ENCODE measurements at places on chromosomes 2 and 18.

DNA sequence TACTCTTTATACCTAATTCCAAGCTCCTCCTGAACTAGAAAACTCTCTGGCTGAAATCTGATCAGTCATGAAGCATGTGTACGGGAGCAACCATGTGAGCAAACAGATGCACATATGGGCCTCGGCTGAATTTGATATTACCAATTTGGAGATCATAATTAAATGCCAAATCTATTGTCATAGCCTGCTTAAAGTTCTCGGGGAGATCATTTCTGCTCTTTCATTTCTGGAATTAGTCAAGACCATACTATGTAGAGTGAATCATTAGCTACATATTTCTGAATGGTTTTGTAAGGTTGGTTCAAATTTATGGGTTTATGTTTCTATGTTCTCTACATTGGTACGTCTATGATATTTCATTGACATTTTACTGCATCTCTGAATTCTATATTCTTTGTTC, 205.5 kb downstream of the UBE2E3 start:
- DNase-seq, result no peak

GRCh38 chr2:181786371-181787228, 104.9 kb upstream of the ITPRID2 start:
- DNase-seq, result no peak

GRCh38 chr18:35484034-35484433, 13.7 kb downstream of the INO80C start:
- DNase-seq, result no peak

DNA sequence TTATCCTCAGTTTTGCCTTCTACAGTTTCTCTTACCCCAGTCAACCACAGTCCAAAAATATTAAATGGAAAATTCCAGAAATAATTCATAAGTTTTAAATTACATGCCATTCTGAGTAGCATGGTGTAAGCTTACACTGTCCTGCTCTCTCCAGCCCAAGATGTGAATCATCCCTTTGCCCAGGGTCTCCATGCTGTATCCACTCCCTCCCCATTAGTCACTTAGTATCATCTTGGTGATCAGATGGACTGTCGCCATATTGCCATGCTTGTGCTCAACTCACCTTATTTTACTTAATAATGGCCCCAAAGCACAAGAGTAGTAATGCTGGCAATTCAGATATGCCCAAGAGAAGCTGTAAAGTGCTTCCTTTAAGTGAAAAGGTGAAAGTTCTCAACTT, 18.5 kb upstream of the CCNT2 start:
- no peak for DNase-seq

- no peak for DNase-seq
These were observed 159.5 kb downstream of the L3MBTL4 start for GRCh38 chr18:6255116-6255705.

GRCh38 chr2:9552219-9553178, 3.1 kb downstream of the ADAM17 start:
- no peak for DNase-seq

GRCh38 chr2:207983641-207984042, 41.7 kb downstream of the PLEKHM3 start:
- DNase-seq, result no peak

GRCh38 chr2:44566059-44566458, 204.3 kb downstream of the CAMKMT start:
- no peak for DNase-seq

DNA sequence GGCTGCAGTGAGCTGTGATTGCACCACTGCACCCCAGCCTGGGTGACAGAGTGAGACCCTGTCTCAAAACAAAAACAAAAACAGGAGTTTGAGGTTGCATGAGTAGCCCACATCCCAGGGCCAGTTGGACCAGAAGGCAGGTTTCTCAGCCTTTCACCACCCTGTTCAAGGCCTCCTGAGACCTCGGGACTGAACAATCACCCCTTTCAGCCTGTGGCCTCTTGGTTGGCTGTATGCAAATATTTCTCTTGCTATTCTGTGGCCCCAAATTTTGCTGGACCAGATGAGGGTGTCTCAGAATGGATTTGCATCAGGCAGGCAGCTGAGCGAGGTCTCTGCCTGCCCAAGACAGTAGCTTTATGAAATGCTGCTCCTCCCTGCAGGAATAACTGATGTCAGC, 56.9 kb downstream of the DPYSL5 start:
- no peak for DNase-seq

DNA sequence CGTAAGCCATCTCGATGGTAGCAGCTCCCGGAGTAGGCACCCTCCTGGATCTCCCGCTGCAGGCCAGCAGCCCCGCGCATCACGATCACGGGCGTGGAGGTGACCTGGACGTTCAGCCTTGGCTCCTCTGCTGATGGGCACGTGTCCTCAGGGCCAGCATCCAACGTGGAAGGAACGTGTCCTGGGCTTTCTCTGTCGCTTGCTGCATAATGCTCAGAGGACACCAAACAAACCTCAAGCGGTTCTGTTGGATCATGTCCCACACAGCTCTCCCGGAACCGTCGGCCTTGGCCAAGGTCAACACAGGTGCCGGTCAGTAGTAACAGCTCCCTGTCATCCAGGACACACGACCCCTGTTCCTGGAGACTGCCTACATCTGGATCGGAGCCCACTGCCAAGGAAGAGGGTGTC, 23.1 kb downstream of the PASK start:
- DNase-seq, result no peak

- peak; percentile 17 for DNase-seq
These were observed 584.3 kb downstream of the FBXO15 start for GRCh38 chr18:73563345-73563744.

GRCh38 chr2:187799601-187800000, 245.4 kb upstream of the TFPI start:
- no peak for DNase-seq

DNA sequence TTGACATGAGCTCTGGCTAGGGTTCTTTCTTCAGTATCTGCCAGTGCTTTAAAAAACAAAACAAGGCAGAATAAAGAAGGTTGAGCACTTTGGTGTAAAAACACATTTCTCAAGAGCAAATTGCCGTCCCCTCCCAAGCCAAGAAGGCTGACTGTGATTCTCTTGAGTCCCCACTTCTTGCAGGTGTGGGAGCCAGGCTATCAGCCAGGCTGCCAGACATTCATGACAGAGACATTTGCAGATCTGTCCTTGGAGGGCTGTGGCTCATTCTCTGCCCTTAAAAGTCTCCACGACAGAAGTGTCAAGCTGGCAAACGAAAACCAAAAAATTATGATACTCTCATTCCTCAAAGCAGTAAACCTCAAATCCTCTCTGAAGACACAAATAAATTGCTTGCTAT, 749.3 kb upstream of the HS6ST1 start:
- DNase-seq, result no peak

DNA sequence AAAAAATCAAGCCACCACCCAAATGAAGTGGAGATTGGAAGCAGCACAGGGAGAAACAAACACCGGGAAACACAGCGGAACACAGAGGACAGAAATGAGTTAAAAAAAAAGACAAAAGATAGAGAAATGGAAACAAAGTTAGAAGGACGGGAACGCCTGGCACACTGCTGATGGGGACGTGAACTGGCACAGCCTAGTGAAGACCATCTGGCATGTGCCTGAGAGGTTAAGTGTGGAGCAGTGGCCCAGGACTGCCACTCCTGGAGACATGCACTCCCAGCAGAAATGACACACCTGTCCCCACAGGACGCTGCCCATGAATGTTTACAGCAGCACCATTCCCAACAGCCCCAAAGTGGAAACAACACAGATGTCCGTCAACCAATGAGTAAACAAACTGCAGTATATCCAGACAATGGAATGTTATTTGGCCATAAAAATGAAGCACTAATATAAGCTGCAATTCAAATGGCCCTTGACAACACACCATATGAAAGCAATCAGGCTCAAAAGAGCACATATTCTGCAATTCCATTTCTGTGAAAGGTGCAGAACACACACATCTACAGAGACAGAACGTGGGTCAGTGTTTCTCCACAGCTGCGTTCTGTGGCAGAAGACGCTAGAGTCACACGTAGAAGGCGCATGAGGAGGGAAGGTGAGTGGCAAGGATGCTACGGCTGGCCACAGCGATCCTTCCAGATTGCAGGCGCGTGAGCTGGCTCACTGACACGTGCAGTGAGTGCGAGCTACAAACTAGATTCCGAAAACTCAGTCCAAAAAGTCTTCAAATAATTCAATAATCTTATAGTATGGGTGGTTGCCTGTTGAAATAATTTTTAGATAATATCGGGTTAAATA, 24.6 kb downstream of the THAP4 start:
- DNase-seq, result no peak

- no peak for DNase-seq
These were observed 835.0 kb downstream of the NRXN1 start for GRCh38 chr2:50196775-50197480.

DNA sequence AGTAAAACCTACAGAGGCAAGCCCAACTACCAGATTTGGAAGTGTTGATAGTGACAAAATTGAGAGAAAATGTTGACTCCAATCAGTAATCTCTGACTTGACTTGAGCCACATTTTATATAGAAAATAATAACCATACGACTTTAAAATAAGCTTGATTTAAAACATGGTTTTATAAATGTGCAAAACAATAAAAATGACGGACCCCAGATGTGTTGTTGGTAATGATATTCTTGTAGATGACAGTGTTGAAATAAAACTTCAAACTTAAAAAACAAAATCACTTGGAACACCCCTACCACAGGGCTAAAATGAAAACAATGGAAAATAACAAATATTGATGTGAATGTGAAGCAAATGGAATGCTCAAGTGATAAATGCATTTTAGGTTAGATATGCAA, 188.1 kb downstream of the SRBD1 start:
- no peak for DNase-seq

- no peak for DNase-seq
These were observed 2.2 kb upstream of the TEX51 start for GRCh38 chr2:126896471-126896870.

GRCh38 chr2:231890896-231891513, 35.2 kb downstream of the NPPC start:
- no peak for DNase-seq

- no peak for DNase-seq
These were observed 462.2 kb downstream of the BCL11A start for GRCh38 chr2:60091266-60091665.

GRCh38 chr2:8500124-8501054, 181.5 kb upstream of the ID2 start:
- no peak for DNase-seq

DNA sequence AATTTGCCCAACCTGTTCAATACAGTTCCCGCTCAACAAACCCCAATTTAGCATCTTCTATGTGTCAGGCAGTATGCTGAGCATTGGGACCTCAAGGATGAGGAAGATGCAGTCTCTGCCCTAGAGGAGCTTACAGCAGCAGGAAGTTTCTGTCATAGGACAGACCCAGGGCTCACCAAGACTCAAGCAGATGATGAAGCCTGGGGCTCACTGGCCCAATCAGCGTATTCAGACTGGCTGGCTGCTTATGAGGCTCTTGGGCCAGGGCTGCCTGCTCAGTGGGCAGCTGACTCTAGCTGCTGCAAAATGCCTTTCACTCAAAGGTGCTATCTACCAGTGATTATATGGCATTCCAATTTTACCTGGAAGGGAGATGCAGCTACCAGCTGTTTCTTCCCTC, 2.1 kb downstream of the FAM178B start:
- DNase-seq, result no peak

- no peak for DNase-seq
These were observed 138.6 kb downstream of the B3GNT2 start for GRCh38 chr2:62334440-62335058.

DNA sequence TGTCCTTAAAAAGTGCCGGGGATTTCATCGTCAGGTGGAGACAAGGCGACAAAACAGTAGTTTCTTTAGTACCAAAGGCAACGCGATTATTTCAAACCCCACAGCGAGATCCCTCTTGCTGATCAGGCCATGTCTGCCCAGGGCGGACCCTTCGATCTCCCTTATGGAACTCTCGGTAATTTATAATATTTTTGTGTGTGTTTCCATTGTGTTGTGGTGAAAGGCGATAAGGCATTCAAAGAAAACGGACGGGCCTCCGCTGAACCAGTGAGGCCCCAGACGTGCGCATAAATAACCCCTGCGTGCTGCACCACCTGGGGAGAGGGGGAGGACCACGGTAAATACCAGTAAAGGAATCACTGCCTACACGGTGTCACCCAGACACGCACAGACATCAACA, 1.4 kb upstream of the GAD1 start:
- no peak for DNase-seq

DNA sequence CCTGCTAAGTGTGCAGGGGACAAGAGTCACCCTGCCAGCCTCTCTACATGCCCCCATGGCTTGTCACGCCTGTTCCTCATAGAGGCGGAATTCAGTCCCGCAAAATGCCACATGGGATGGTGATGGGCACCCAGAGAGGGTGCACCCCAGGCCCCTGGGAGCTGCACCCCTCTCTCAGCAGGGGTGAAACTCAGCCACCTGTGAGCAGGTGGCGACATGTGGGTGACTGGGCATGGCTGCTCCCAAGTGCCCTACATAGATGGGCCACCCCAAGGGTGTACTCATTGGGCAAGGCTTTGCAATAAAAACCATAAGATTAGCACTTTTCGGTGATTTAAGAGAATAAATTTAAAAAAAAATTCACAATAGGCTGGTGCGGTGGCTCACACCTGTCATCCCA, 6.3 kb downstream of the HS6ST1 start:
- no peak for DNase-seq

DNA sequence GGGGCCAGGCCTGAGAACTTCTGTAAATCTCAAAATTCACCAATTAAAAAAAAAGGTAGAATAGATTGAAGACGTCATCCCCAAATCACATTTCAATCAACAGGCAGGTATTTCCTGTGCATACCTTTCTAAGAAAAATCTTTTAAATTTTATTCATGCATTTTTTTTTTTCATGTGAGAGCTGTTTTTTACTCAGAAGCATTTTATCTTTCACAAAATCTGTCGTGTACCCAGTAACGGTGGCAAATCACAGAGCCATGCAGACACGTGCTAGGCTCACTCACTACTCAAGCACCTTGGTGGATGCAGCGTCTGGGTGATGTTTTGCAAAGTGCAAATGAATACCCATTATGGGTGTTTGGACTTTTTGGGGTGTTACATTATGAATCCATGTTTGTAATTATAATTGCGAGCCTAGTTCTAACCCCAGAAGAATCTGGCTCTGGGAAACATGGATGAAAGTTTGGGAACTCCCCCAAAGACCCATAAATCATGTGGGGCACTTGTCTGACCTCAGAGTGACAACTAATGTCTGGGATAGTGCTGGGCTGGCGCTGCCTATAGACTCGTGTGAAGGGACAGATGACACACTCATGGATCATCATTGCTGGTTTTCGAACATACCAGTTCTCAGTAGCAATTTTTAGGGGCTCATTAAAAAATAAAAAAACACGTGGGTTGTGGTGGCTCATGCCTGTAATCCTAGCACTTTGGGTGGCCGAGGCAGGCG, 335.2 kb downstream of the LPIN1 start:
- no peak for DNase-seq
